ENCODE measurements at places on chromosomes 7 and 10. TPM values are rescaled to one million over a fixed set of nuclear protein-coding genes. Genes with fewer than 3 reads are reported as not detected.

Gene PNLIPRP2
- not detected for total RNA-seq

Gene AKR1C2
- total RNA-seq: 5.0 TPM

Gene NRG3
- total RNA-seq: not detected

Gene SFXN2
- total RNA-seq: 7.4 TPM

Gene OR2A12
- not detected for total RNA-seq

Gene OR9A2
- not detected for total RNA-seq

Gene FGFR2
- not detected for total RNA-seq

Gene LIPM
- total RNA-seq: not detected

Gene LDB3
- total RNA-seq: not detected
